H9 (cell line): ENCODE measurements at places on chromosomes 11 and 22. TPM values are rescaled to one million over a fixed set of nuclear protein-coding genes. Genes with fewer than 3 reads are reported as not detected.

DNA sequence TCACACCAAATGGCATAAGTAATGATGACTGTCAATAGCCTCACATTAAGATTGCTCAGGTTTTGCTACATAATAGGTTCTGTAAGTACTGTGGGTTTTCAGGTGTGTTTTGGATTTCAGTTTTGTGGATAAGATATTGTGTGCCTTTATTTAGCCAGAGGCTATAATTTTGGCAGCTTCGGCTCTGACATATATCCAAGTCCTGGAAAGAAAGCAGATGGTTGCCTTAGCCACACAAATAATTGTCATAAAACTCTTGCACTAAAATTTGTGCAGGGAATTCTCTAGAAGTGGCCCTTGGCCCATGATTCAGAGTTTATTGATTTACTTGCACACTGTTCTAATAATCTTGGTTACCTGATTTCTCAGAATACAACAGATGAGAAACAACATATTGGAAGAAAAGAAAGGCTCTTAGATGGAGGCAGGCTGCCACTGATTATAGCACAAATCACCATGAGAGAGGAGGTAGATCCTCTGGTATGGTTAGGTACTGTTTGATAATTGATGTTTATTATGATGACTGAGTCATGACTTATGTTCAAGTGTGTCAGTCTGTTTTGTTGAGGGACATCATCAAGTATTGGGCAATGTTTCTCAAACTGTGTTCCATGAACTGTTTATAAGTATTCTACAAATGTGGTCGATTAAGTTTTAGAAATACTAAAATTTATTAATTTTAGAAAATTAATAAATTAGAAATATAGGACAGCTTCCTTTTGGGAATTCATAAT, 9.6 kb downstream of the REXO2 start:
- DNase-seq = no peak

DNA sequence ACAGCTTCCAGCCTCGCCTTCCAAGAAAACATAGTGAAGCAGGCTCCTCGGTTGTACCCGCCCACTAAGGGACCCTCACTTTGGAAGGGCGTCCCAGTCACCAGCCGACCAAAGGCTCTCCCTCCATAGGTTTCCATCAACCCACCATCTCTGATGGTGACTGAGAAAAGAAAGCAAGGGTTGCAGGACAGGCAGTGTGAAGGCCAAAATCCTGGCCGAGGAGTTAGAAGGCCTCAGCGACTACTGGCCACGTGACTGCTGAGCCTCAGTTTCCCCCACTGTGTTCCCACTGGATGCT, 2.7 kb downstream of the FXYD6 start:
- no peak for DNase-seq

DNA sequence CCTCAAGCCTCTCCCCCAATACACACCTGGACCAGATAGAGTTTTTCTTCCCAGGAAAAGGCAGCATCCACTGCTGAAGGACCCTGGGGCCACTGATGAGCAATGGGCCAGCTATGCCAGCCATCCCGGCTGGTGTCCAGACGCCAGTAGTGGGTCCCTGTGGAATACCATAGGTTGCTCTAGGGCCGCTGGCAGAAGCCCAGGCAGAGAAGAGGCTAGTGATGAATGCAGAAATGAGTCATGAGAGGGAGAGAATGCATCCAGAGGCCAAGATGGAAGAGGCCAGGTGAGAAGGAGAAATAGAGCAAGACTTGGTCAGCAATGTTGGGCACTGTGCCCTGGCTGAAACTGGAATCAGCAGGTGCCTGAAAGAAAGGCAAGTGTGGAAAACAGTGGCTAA, 8.9 kb downstream of the HPX start:
- DNase-seq = no peak

- no peak for DNase-seq
Measured at GRCh38 chr22:37959231-37959825, 5.8 kb downstream of the POLR2F start.

DNA sequence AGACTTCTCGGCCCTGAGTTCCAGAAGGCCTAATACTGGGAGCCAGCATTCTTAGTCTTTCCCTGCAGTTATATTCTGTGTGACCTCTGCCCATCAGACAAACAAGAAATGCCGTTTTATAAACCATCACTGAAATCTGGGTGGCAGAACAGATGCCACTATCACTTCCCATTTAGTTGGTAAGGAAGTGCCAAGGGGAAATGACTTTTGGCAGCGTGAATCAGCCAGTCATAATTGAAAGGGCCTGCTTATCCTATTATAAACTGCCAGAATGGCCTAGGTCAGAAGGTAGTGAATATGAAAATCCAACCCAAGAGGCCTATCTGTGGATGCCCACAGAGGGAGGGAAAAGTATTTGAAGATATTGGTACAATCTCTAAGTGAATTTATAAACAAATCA, 646.8 kb upstream of the CCDC90B start:
- DNase-seq = no peak

DNA sequence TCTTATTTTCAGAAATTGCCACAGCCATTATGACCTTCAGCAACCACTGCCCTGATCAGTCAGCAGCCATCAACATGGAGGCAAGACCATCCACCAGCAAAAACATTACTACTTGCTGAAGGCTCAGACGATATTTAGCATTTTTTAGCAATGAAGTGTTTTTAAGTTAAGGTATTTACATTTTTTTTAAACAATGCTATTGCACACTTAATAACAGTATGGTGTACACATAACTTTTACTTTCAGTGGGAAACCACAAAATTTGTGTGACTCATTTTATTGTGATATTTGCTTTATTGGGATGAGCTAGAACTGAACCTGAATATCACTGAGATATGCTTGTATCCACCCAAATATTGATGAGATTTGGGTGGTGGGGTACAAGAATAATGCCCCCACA, 110.9 kb downstream of the TSPAN18 start:
- no peak for DNase-seq

DNA sequence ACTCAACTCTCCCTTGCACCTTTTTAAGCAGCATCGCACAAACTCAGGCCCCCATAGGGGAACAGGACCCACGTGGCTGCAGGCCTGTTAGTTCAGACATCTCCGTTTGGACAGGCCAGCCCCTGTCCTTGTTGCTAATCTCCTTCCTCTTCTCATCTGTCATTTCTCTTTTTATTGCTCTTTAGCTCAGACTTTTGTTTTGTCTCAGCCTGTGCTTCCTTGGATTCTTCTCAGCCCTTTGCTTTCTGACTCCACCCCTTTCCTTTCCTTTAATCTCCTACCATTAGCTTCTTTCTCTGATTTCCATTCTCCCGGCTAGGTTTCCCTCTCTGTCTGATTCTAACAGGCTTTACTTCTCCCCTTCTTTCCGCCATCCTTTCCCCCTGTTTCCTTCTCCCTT, 68.7 kb downstream of the SCN3B start:
- no peak for DNase-seq

DNA sequence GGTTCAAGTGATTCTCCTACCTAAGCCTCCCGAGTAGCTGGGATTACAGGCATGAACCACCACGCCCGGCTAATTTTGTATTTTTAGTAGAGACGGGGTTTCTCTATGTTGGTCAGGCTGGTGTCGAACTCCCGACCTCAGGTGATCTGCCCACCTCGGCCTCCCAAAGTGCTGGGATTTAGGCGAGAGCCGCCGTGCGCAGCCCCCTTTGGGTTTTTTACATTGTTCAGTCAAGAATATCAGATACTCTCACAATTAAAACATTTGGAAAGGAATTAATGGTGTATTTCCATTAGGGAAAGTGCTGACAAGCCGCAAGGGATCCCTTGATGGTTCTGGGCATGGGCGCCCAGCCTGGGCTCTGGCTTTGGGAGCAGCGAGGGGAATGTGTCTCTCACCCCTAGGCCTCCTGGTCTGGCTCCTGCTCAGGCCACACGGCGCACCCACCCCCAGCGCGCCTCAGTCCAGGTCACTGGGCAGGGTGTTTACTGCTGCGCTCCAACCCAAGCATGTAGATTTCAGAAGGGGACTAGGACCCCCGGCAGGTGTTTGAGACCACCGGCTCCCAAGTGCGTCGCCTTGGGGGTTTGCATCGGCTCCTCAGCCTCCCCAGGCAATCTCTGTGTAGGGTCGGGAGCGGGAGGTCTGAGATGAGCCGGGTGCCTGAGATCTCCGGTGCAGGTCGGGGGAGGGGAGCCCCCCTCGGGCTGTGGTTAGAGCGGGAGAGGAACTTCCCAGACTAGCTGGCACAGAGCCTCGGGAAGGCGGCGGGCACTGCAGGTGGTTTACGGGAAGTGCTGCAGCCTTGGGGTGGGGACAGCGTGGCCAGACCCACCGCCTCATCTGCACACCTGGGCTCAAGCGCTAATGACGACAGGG, 809 bp upstream of the IRF7 start:
- no peak for DNase-seq

DNA sequence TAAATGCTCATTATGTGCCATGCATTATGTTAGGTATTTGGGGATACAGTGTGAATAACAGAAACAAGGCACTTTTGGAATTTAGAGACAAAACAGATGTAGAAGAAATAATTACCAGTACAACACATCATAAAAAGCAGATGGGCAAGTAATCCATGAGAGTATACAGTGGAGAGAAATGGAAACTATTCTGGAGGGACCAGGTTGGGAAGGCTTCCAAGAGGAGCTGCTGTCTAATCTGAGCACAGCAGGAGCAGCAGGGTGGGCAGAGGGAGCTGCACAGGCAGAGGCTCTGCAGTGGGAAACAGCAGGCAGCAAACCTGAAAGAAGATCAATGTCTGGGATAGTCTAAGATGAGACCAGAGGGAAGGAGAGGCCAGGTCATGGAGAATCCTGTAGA, 268.7 kb upstream of the CCDC90B start:
- DNase-seq = no peak

- no peak for DNase-seq
Measured at GRCh38 chr22:28019360-28019759, 100.3 kb upstream of the PITPNB start.

DNA sequence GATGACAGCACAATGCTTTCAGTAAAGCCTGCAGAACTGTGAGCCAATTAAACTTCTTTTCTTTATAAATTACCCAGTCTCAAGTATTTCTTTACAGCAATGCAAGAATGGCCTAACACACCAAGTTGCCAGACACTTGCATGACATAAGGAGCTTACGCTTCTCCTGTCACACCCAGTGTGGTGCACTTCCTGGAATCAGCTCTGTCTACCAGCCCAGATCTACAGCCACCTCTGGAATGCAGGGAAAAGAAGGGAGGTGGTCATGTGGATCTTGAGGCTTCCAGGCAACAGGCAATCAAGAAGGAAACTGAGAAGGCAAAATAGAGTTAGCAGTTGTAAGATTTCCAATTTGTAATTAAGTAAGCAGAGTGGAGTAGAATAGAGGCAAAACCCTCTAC, 37.4 kb upstream of the SESN3 start:
- DNase-seq = no peak

DNA sequence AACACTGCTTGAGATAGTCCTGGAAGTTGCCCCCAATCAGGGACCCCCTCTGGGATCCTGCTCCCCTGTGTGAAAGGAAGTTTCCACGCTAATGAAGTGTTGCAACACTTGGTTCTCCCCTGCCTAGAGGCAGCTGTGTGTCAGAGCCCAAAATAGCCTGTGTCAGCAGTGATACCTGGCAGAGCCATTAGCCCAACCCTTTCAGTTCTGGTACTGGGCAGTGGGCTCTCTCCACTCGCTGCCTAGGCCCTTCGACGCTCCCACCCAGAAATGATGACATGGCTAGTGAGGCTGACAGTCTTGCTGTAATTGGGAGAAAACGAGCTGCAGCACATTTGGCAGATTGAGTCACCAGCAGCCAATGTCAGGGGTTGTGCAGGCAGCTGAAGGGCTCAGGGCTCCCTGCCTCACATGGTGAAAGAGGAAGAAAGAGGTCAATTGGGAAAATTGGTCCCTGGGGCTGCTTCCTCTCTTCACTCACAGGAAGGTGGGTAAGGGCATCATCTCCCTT, 1.4 kb upstream of the NXF1 start:
- no peak for DNase-seq

- DNase-seq = no peak
Measured at GRCh38 chr22:22408269-22408668, 100.3 kb downstream of the ZNF280B start.

DNA sequence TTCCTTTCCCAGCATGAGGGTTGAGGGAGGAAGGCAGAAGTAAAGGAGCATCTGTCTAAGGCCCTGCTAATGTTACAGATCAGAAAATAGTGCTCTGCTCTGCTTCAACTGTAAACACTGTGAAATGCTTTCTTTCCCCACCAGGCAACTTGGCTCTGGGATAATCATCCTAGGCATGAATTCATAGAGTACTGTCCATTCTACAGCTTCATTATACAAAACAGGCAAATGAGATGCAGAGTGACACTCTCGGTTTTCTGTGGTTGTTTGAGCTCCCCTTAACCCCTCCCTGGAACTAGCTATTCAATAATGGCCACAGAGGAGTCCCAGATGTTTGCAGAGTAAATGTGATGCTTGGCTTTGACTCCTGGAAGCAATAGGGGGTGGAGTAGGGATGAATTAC, 184.3 kb upstream of the CTSC start:
- no peak for DNase-seq

- DNase-seq = peak; percentile 81
Measured at GRCh38 chr11:94734563-94735275, 33.4 kb upstream of the AMOTL1 start.

DNA sequence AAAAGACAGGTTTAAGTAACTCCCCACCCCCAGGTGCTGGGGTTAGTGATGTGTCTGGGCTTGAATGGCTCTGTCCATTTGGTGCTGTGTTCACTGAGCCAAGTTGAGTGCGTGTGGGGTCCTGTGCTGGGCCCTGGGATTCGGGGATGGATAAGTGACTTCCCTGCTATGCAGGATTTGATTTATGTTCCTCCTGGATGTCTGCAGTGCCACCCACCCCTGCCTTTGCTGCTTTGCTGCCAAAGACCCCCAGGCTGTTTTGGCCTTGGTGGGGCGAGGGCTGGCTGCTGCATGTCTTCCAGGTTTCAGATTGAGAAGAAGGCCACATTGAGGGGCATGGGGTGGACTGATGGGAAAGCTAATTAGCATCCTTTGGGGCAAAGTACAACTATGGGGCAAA, 77.9 kb upstream of the PARVG start:
- no peak for DNase-seq

GRCh38 chr11:116073854-116074837, 569.9 kb upstream of the CADM1 start:
- DNase-seq = no peak

The SMC1B gene
- total RNA-seq = 0.11 TPM in 1 of 2 replicates, not detected in the other

The CCDC89 gene
- not detected in 2 replicates for total RNA-seq

The ACR gene
- 0.35 TPM in 1 of 2 replicates, not detected in the other for total RNA-seq

The PARVG gene
- total RNA-seq = 1.3 and 1.6 TPM in 2 replicates

The ALKBH3 gene
- 18.8 and 22.2 TPM in 2 replicates for total RNA-seq

The SEPTIN5 gene
- 17.7 and 17.8 TPM in 2 replicates for total RNA-seq

The BTG4 gene
- not detected in 2 replicates for total RNA-seq
